Stimulated activated CD8-positive, alpha-beta memory T cell treated with anti-CD3 and anti-CD28 coated beads, Interleukin-4, amount 100 ng/mL, for 4 hours (primary cell): ENCODE measurements at places on chromosomes 12 and 14.

DNA sequence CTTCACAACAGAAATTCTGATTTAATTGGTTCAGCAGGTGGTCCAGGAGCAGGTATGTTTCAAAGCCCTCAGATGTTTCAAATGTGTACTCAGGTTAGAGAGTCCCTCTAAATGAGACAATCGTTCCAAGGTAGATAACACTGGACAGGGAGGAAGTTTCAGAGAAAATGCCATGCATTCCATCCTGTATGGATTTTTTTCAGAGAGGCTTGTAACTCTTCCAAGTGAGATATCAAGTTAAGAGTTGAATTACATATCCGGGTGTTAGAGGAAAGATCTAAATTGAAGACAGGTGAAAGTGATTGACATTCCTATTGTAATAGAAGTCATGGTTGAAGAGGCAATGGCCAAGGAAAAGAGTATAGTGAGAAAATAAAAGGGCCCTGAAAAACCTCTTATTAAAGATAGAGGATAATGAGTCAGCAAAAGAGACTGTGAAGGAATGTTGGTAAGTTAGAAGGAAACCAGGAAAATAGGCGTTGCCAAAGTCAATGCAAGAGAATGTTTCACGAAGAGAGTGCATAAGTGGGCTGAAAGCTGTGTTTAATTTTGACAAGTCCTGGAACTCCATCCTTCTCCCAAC is 105.8 kb downstream of the BMP4 start:
- no peak for DNase-seq

- DNase-seq: no peak
Measured at GRCh38 chr14:62030387-62030786, 268.2 kb downstream of the SNAPC1 start.

DNA sequence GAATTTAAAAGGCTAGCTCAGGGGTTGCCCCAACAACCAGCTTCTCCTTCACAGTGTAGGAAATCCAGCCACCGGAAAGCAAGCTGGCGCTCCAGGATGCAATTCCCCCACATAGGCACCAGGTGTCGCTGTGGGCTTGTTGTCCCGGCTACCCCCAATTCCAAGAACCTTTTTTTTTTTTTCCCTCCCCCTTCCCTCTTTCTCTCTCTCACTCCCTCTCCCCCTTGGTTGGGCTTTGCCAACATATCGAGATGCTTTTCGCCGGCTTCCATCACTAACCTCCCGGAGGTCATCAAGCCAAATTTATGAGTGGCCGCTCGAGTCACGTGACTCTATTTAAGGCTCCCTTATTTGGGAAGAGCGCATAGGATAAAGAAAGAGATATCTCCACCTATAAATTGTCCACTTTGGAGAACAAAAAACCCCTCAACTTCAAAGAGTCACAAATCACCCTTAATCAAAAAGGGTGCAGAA is at the start of gene HOXC5:
TSS of gene HOXC5 (plus strand) at position 424 of the 474 bp plus-strand sequence. CDS start 73 bp downstream, outside the sequence.
- peak; percentile 27 for DNase-seq

- no peak for DNase-seq
Measured at GRCh38 chr12:7479771-7480170, 23.8 kb downstream of the CD163 start.

DNA sequence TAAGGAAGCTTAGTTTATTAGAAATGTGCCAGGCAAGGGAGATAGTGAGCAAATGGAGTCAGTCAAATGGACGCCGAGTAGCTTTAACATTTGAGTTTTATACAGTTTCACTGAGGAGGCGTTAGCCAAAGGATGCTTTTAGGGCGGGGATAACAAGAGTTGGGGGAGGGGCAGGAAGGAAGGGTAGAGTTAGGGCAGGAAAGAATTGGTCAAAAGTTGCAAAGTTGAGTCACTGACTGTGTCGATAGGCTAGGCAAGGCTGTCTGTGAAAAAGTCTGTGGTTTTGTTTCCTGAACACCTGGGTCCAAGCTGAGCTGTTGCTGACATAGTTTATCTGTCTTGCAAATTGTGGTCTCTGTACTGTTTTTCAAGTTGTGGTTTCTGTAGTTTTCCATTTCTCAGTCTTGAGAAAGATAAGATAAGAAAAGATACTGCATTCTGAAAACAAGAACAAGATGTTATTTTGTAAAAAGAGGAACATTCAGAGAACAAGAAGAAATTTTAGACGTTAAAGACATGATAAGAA is 62.6 kb upstream of the RESF1 start:
- peak; percentile 66 for DNase-seq

DNA sequence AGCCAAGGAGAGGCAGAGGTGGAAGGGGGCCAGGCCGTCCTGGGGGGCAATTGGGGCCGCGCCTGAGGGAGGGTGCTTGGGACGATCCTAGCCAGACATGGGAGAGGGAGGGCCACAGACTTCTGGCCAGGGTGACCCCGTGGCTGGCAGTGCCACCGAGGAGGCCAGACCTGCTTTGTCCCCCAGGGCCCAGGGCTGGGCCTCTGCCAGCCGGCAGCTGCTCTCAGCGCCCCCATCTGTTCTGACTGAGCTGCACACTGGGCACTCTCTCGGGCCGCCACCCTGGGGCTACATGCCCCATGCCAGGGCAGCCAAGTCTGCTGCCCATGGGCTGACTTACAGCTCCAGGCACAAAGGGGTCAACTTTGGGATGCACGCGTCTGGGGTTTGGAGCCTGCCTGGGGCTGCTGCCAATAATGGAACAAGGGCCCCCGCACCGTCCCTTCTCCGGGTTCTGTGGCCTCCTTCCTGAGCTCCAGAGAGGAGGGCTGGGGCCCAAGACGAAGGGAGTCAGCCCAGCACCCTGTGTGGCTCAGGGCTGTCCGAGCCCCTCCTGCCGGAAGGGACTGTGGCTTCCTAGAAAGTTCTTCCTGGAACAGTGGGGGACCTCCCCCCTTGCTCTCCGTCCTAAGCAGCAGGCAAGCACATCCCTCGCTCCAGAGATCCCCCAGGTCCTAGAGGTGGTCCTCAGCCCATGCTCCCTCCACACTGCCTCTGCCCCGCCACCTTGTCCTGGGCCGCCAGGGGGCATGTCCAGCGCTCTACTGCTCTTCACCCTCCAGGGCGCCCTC is 1.1 kb downstream of the ADSS1 start:
- DNase-seq: no peak

DNA sequence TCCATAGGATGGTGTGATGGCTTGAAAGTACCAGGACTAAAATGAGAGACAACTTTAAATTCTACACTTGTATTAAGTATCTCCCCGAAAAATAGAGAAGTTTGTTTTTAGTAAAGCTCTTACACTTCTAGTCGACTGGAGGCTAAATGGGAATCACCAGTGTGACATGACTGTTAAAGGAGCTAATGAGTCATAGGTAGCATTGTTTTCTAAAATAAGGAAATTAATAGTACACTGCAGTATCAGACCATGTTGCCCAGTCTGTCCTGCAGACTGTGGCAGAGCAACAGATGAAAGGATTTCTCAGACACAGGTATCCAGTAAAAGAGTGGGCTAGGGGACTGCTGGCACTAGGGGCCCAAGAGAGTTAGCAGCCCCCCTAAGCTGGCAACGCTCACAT is 140.1 kb downstream of the TMEM117 start:
- DNase-seq: no peak

DNA sequence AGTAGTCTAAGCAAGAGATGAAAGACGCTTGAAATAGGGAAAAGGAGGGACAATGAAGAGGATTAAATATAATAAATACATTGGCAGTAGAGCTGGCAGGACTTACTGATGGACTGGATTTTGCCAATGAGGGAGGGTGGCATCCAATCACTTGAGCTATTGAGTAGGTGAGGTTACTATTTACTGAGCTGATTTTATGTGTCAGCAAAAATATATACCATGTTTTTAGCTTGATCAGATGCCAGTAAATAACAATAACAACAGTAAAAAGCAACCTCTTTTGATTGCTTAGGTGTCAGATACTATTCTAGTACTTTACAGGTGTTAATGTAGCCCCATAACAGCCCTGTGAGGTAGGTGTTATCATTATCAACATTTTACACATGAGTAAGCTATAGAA is 187.5 kb upstream of the LMNTD1 start:
- no peak for DNase-seq

DNA sequence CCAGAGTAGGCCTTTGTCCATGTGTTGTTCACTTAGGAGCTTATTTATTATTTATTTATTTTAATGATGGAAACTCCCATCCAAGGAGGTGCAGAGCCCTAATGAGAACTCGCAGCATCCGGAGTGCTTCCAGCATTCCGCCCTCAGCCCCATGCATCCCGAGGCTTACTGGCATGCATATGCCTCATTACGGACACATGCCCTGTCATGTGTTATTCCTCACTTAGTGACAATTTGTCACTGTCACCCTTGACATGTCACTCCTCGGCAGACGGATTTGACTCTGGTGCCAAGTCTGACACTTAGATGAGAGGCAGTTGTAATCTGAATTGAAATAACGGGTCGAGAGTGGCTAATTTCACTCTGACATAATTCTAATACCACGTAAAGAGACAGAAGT is 132.8 kb downstream of the VRK1 start:
- no peak for DNase-seq

- no peak for DNase-seq
Measured at GRCh38 chr12:32641287-32641901, 37.7 kb upstream of the DNM1L start.

GRCh38 chr12:128743916-128744315 is 79.8 kb downstream of the SLC15A4 start:
- no peak for DNase-seq

DNA sequence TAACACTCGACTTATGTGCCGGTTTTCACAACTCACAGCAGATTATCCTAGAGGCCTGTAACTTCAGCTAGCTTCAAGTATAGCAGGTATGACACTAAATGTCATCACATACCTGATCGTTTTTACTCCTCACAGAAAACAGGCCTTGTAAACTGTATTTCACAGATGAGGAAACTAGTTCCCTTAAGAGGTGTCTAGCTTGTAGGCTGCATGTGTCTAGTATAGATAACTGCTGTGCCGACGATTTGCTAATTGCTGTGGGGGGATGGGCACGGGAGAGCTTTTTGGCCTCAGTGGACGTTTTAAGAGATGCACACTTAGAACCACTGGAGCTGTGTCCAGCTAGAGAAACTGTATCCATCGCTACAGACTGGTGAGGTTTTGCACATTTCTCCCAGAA is 78.8 kb downstream of the PAPOLA start:
- no peak for DNase-seq

GRCh38 chr14:78873581-78873980 is 703.4 kb downstream of the NRXN3 start:
- no peak for DNase-seq

- no peak for DNase-seq
Measured at GRCh38 chr14:64178814-64179213, 115.4 kb downstream of the ESR2 start.

DNA sequence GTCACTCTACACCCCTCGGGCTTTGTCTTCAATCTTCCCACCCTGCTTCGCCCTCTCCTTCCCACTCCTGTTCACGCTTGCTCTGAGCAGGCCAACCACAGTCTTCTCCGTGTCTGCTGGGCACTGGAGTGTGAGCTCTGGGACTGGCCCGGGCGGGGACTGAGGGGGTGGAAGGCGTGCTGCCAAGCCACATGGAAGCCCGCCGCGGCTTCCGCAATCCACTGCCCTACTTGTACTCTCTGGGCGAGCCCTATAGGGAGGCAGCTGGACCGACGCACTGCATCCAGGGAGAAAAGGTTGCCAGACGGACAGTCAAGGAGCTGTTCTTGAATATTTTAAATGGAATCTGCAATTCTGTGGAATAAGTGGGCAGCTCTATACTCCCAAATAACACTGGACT is 24.8 kb downstream of the GOLGA3 start:
- DNase-seq: no peak

DNA sequence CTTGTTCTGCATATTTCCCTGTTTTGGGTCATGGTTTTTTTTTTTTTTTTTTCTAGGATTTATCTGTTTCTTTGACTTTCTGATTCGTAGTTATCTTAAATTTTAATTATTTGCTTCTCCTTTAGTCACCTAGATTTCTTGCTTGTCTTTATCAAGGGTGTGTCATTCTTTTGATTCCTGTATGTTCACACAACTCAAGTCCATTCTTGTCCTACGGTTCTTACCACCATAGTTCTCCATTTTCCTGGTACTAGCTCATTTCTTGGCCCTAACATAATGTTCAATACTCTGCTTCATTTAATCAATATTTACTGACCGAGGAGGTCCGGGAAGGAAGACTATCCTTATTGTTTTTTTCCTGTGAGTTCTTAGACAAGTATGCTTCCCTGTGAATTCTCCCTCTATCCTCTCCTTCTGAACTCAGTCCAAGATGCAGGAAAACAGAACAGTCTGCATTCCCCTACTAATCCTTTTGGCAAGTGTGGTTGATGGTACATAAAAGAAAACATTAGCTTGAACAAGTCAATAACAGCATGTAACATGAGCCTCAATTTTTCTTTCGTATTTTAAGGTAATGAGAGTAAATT is 1346.4 kb upstream of the SEL1L start:
- no peak for DNase-seq

GRCh38 chr14:104689109-104689880 is at the start of gene INF2:
Gene INF2, plus strand, starts transcription at chr14:104689618. Its CDS starts 11,748 bp downstream, at chr14:104701366.
- no peak for DNase-seq

DNA sequence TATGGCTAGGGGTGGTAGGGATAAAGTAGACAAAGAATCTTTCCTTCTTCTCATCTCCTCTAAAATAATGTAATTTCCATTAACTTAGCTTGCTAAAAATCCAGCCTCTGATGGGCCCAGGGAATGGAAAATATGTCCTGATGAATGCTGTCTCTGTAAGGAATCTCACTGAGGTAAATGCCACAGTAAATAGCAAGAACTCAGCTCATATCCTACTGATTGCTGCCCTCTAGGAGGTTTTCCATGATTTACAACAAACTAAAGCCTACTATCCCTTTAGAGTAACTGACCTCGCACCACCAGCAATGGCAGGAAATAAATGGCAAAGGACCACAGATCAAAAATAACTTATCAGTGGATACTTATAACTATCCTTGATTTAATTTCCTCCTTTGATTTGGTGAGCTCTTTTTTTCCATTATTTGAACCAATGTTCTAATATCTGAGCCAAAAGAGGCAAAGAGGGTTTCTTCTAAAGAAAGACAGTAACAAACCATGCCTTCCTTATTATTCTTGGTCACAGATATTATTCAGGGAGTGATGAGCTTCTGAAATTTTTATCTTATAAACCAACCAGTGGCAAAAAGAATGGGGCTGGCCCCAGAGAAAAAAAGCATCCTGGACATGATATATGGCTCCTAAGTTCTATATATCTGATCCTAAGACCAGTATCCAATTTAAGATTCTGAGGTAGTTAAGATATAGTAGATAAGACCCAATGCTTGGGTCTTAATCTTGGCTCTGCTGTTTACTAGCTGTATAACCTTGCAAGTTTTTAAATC is 43.8 kb downstream of the SENP1 start:
- DNase-seq: no peak

DNA sequence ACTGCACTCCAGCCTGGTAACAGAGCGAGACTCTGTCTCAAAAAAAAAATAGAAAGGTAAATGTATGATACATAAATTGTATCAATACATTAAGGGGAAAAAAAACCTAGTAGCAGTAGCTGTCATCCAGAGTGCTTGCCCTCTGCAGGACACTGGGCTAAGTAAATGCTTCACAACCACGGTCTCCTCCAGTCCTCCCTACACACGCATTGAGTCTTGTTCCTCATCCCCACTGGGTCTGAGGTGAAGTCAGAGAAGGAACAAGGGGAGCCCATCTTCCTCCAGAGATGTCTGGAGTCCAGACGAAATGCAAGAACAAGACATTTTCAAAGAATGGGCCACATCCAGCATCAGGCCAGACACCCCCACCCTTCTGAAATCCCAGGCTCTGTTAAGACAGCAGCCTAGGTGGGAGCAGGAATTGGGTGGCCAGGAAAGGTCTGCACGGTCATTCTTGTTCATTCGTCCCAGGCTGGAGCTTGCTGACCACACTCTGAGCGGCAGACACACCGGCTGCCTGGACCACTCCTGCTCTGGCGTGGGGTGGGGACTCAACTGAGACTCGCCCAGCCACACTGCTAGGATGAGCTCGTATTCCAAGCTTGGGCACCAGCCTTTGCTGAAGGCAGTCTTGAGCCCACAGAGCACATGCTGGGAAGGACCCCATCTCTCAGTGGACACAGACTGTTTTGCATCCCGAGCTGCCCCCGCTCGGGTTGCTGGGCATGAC is 45.5 kb downstream of the CHGA start:
- no peak for DNase-seq
